ENCODE measurements at places on chromosomes 4 and X. TPM values are rescaled to one million over a fixed set of nuclear protein-coding genes. Genes with fewer than 3 reads are reported as not detected.

DNA sequence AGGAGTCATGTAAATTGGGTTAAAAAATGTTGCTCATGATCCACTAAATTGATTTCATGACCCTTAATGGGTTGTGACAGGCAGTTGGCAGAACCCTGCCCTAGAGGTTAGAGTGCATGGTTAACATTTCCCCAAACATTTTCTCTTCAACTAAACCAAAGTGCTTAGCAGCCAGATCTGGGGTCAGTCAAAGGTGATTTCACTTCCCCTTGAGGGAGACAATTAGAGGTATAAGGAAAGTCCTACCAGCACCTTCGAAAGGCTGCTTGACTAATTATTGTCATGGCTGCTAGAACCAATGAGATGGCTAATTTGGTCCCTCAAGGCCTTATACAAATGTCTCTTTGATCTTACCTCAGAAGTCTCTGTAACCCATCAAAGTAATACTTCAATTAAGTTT lies 30.9 kb upstream of the INTS6L start:
- DNase-seq = no peak

DNA sequence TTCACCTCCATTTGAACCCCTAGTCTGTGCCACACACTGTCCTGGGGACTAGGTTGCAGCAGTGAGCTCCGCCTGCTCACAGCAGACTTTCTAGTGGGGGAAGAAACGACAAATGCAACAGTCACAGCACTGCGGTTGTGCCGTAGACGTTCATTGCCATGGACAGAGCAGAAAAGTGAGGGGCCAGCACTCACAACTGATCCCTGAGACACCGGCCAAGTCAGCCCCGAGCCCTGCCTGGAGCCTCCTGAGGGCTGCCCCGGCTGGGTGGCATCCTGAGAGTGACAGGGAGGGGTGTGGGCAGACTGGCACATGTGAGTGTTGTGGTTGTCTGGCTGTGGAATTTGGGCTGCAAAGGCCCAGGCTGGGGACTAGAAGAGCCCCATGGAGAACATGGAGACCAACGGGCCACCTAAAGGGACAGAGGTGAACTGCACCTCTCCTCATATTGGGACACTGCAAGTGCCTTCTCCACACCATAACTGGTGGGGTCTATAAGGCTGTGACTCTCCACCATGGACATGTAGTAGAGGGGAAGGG lies 4.6 kb downstream of the DUSP9 start:
- DNase-seq = no peak

DNA sequence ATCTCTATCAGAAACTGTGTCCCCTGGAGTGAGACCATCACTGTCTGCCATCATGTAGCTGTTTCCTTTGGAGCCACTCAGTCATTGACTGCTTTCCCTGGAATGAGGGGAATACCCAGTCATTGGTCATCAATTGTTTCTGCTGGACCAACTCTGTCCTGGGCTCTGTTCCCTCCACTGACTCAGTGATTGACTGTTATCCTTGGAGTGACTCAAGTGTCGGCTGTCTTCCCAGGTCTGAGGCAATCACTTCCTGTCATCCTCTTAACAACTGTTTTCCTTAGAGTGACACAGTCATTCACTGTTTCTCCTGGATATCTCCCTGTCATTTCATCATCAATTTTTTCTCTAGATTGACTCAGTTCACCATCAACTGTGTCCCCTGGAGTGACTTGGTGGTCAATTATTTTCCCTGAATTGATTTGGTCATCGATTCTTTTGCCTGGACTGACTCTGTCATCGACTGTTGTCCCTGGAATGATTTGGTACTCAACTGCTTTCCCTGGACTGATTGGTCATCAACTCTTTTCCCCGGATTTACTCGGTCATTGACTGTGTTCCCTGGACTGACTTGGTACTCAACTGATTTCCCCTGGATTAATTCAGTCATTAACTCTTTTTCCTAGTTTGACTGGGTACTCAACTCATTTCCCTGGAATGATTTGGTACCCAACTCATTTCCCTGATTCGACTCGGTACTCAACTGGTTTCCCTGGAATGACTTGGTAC lies 327.9 kb upstream of the VCX start:
- no peak for DNase-seq

DNA sequence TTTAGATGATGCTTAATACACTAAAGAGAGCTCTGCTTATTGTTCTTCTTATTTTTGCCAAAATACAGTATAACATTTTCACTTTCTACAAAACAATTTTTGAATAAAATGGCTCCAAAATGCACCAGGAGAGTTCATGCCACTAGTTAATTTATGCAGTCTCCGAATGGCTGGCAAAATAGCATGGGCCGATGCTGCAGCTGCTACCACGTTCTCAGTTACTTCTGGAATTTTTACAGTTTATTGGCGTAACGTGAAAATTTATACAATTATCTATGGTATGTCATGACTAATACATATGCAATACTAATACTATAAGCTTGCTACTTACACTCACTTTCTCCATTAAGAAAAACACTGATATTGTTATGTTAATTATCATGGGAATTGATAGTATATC lies 16.5 kb downstream of the KLHL13 start:
- DNase-seq = no peak

DNA sequence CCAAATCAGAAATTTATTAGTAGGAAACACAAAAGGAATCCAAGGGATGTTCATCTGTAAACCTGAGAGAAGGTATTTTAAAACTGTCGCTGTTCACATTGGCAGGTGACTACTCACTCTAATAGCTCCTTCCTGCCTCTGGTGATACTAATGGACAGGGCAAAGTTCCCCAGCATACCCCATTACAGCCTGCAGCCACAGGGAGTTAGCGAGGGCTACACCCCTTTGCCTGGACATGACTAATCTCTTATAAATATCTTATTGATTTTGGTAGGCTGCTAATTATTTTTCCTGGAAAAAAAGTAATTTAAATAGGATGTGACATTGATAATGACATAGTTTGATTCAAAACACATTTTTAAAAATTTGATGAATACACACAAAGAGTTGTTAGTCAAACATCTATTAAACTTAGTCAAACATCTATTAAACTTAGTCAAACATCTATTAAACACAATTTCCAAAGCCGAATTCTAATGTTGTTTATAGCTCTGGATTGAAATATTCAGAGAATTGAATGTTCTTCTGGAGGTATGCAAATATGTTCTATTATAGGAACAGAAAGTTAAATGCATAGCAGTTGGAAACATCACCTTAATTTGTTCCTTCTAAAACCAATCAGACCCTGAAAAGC lies 83.0 kb upstream of the CBR4 start:
- no peak for DNase-seq

- no peak for DNase-seq
Observed at GRCh38 chr4:154422152-154422551, 69.4 kb downstream of the DCHS2 start.

DNA sequence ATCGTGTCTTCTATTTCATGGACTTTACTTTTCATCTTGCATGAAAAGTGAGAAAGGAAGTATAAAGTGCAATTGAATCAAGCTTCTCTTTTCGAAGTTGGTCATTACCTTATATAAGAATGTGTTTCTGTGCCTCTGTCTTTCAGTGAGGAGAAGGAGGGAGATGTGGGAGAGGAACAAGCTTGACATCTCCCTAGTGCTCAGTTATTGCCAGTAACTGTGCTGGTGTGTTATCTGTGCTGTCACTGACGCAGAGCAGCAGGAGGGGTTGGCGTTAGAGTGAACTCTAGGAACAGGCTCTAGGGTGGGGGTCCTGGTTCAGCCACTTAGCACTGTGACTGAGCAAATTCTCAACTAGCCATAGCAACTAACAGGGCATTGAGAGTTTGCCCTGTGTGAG lies 34.0 kb upstream of the TBC1D9 start:
- DNase-seq = no peak

- DNase-seq = no peak
Observed at GRCh38 chr4:74218201-74218600, 60.3 kb downstream of the MTHFD2L start.

DNA sequence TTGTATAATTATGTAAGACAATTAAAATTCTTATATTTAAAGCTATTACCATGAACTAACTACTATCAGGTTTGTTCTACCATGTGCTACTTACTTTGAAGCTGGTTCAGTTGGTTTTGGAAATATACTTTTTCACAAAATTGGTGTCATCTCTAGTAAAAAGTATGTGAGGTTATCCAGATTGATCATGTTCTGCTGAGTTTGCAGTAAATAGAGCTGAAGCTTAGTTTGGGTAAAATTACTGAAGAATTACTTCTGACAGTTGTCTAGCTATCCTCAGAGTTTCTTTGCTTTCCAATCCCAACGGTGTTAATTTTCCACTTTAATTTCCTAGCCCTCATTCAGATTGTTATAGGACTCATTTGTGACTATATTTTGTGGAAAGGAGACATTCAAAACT lies 184.2 kb downstream of the FAT4 start:
- DNase-seq = no peak

DNA sequence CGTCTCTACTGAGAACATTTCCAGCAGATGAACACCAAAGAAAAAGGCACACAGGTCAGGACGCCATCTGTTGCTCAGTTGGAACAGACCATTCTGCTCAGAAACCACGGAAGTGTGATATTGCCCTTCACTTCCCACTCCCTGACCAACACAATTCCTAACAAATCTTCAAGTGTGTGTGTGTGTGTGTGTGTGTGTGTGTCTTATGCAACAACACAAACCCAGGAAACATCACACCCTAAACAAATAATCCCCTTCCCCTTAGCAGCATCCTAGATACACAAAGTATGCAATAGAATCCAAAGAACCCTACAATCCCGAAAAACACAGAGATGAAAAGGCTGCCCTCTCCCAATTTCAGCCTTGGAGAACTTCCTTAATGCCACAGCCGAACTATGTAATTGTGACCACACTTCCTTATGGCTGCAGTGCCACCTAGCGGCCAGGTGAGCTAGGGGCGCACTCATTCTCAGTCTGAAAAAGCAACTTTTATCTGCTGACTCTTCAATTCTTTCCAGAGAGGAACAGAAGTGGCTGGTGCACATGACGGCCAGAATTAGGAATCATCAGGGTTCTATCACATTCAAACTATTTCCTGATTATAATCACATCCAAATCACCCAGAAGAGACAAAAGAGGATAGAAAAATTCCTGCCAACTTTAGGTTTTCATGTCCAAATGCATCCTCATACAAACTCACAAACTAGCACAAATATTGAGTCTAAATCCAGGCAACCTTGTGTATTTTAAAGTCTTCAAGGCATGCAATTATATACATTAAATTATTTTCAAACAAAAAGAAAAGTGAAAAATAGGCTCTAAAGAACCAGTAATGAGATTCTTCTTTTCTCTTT lies 164.9 kb downstream of the DHX15 start:
- peak; percentile 84 for DNase-seq

GRCh38 chr4:185341377-185341776 lies 54.3 kb downstream of the LRP2BP start:
- no peak for DNase-seq

DNA sequence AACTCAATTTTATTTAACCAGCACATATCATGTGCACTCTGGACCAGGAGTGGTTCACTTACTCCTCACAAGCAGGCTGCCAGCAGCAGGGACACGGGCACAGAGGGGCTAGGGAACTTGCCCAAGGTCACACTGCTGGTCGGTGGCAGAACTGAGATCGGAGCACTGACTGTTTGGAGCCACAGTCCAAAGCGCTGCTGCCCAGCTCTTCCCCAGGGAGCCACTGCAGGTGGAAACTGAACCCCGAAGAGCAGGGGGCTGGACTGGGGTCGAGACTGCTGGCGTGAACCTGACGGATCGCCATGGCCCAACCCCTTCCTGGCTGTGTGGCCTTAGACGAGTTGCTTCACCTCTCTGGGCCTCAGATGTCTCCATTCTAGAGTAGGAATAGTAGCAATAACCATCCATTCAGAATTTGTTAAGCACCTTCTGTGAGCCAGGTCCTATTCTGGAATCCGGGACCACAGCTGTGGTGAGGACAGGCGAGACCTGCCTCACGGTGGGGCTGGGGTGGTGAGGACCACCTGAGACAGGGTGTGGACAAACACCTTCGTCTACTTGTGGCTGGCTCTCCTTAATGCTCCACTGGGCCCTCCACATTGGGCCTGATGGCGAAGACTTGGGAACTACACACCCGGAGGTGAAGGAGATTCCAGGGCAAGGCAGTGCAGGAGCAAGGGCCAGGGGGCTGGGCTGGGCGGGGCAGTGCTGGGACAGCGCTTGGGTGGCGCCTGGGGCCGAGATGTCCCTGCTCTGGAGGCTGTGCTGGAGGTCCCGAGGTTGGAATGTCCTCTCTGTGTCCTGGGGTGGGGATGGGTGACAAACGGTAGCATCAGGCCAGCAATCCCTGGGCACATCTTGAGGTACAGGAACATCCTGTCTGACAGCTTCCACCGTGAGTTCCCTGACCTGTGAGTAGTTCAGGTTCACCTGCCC lies 32.0 kb upstream of the KIAA0232 start:
- no peak for DNase-seq

- peak; percentile 50 for DNase-seq
Observed at GRCh38 chr4:122921971-122922876, at the start of gene NUDT6. TSS of gene NUDT6 (minus strand) at chr4:122922597. CDS start at chr4:122922572, 25 bp downstream.

DNA sequence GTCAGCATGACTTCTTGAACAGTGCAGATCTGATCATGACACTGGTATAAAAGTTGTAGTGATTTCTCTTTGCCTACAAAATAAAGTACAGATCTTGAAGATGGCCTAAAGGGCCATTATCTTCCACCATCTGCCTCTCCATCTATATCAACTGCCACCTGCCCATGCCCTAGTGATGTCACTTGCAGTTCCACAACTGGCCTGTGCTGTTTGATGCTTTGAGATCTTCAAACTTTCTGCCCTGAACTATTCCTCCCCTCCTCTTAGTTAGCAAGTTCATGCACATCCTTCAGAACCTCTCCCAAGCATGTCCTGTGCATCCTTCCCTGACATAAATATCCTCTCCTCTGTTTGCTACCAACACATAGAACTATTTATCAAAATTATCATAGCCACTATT lies 217.0 kb downstream of the SOWAHB start:
- no peak for DNase-seq

DNA sequence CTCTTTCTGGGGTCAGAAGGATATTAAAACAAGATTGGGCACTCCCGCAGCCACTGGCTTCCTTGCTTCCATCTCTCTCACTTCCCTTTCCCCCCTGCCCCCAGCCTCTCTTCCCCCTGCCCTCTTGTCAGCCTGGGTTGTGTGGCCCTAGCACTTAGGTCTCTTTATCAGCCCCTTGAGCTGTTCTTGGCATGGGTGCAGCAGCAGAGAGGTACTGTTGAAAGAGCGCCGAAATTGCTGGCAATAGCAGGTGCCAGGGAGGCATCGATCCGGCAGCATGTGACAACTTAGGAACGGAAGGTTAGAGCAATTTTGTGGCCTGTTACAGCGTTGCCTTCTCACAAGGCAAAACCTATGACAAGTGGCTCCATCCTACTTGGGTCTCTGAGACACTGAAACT lies 333.1 kb upstream of the IGFBP7 start:
- DNase-seq = no peak

DNA sequence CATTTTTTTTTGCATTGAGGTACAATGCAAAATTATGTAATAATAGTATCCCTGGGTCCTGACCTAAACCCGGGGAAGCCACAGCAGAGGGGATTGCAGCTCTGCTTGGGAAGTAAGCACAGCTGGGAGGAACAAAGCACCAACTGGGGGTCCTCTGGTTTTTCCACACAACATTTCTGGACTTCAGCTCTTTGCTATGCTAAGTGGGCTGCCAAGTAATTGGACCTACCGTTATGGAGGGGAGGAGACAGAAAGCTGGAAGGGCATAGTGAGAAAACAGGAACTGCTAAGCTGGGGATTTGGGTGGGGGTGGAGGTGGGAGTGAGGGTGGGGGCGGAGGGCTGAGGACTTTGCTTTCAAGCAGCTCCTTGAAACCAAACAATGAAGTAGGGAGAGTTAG lies 183.3 kb downstream of the ZIC3 start:
- no peak for DNase-seq

POLA1 gene
- total RNA-seq = 77.7 TPM

MAGEE2 gene
- total RNA-seq = not detected

ARHGEF6 gene
- 2.7 TPM for total RNA-seq

MUC7 gene
- total RNA-seq = not detected

IL21 gene
- not detected for total RNA-seq

CLIC2 gene
- total RNA-seq = 2.2 TPM
